T-helper 2 cell (primary cell): ENCODE measurements at places on chromosomes 3 and 15.

DNA sequence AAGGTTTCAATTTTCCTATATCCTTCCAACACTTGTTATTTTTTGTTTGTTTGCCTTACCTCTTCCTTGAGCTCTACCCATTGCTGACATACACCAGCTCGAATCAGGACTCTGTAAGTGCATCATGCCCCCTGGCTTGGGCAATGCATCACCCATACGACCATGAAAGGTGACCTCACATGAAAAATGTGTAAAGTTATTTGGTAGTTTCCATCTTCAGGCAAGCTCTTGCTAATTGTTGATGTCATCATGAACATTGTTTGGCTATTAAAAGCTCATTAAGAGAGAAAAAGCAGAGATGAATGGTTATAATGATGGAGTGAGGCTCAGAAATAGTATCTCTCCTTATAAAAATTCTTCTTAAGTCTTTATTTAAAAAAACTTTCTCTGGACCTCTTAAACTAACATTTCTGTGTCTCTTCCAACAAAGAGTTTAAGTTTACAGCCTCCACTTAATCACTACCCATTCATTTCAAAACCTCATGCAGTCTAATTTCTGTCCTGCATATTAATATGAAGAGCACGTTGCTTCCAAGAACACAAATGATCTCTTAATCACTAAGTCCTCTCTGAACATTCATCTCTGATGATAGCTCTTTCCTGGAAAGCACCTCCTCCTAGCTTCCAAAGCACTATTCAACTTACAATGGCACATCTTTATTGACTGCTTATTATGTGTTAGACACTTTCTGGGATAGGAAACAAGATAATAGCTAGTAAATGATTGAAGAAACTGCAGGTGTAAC is 236.3 kb downstream of the NFKBIZ start:
- no peak for DNase-seq

GRCh38 chr3:132416807-132417694 is at the start of gene DNAJC13:
Gene DNAJC13, plus strand, starts transcription at chr3:132417502. Its CDS starts 17,049 bp downstream, at chr3:132434551.
- DNase-seq: peak; percentile 79

GRCh38 chr15:73867956-73868355 is 5.4 kb upstream of the TBC1D21 start:
- no peak for DNase-seq

DNA sequence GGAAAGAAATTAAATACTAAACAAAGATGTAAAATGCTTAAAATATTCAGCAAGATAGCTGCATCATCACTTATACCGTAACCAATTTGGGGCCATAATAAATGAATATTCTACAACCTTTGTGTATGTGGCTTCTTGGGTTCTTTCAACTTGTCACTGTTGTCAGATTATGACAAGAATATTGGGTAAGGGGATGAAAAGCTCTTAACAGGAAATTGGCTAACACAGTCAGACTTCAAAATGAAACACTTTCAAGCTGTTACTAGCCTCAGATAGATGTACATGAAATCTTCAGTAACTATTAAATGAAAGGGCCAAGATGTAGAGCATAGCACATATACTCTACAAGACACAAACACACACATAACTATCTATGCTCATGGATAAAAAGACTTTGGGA is 38.7 kb upstream of the ZNF385D start:
- no peak for DNase-seq

- DNase-seq: no peak
Measured at GRCh38 chr15:85149465-85150129, 167.9 kb downstream of the PDE8A start.

DNA sequence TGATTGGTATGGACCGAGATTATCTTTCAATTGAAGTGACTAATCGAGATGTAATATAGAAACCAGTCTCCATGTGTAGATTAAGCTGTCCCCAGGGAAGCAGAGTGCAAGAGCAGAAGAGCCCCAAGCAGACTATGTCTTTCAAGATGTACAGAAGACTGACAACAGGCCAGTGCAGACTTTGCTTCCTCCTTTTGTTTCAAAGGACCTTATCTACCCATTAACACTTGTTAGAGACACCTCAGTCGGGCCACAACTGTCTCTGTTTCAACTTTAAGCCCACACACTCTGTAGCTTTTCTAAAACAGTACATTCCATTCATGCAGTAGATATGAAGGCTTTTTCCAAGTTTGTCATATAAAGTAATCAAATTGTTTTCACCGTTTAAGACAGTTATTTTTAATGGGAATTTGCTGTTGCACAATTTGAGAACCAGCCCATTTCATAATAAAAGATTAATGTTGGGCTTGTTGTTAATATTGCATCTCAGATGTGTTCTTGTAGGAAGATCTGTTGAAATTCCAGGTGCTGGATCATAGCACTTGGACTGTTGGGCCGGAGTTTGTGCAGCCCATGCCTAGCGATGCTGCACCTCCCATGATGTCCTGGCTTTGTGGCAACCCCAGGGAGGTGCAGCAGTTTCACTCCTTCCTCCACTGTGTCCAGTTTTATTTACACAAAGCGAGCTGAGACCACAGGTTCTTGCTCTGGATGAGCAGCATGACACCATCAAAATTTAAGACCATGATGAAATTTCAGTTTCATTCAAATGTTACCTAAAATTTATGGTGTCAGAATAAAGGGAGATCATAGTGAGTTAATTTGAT is 12.4 kb downstream of the GORASP1 start:
- DNase-seq: no peak

DNA sequence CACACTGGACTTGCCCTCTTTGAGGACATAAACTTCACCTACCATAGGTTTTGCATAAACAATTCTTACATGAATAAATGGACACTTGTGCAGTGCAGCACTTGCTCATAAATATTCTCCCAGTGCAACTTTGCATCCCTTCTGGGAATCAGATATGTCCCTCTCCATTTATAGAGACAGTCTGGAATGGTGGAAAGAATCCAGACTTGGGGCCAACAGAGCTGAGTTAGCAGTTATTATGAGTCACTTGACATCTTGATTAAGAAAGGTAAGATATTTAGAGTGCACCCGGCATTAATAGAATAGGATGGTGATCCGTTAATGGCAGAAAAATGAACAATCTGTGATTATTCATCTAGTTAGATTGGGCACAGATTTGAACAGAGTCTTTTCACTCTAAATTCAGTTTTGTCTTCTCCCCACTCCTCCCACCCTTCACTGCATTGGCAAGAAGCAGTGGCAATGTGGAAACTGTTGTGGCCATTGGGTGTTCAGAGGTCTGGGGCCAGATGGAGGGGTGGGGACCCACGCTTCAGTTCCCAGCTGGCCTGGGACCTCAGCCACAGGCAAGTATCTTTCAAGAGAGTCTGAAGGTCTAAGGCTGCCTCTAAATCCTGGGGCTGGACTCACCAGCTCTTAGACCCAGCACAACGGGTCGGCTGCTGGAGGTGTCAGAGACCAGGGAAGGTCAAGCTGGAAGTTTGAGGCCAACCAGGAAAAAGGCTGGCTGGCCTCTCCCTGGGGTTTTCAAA is 58.9 kb upstream of the KY start:
- DNase-seq: no peak

GRCh38 chr15:85168642-85169173 is 187.1 kb downstream of the PDE8A start:
- DNase-seq: peak; percentile 28

DNA sequence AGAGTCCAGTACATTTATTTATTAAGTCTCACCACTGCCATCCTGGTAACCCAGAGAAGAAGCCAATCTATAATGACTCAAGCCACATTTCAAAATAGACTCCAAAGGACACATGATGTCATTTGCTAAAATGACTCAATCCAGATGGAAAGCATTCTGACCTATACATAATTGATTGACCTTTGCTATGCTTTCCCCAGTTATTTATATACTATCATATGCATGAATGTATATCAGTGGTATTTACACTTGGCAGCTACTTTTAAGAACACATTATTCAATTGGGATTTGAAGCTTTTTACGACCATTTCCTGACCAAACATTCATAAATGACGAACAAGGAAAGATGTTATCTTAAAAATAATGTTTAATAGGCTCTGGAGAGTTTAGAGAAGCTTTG is 297.2 kb downstream of the FHIT start:
- no peak for DNase-seq

DNA sequence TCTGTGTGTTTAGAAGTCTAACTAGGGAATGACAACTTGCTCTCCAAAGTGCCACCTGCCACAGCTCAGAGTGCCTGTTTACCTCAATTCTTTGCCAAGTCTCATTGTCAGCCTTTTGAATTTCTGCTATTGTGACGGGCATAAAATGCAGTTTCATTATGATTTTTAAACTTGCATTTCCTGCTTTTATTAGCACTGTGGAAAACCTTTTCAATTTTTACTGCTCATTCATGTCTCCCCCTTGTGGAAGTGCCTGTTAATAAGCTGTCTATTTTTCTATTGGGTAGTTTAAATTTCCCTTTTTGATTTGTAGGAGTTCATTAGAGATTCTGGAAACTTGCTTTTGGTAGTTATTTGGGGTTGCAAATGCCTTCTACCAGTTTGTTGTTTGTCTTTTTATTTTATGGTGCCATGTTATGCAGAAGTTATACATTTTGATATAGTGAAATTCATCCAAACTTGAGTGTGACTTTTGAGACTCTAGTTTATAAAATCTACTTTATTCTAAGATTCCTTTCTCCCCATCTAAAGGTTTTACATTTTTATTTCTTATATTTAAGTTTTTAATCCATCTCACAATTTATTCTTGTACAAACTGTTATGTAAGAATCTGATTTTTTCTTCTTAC is 53.9 kb upstream of the FRMD4B start:
- no peak for DNase-seq

GRCh38 chr3:52839892-52840545 is 5.2 kb upstream of the MUSTN1 start:
- no peak for DNase-seq

DNA sequence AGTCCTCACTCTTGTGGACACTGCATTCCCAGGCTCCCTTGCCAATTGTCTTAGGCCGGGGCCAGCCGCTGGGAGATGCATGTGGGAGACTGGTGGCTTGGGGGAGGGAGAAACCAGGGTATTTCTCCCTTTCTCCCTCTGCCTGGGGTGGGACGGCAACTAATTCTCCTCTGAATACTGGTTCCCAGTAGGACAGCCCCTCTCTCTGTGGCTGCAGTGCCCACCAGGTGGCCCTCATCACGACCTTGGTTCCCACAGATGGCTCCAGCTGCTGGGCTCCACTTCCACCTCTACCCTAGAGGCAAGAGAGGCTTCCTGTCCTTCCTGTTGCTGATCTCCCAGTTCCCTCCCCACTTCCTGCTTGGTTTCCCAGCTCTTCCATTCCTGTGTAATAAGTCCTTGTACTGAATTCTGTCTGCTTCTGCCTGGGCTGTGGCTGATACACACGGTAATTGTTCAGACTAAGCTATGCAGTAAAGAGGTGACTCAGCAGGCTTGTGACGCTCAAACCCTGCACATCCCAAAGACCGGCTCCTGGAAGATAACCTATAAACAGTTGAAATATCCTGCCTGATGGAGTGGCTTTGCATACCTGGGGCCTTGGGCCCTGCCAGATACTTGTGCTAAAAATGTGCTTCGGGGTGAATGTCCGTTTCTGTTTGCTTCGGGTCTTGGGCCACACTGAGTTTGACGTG is 20.4 kb upstream of the COPG1 start:
- no peak for DNase-seq

DNA sequence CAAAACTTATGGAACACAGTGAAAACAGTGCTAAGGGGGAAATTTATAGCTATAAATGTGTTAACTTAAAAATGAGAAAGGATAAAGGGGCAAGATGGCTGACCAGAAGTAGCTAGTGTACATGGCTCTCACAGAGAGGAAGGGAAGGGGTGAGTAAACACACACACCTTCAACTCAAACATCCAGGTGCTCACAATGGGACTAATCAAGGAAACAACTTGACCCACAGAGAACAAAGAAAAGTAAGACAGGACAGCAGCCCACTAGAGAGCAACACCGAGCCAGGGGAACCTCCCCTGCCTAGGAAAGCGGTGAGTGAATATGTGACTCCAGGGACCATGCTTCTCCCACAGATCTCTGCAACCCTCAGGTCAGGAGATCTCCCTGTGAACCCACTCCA is 85.0 kb upstream of the UBP1 start:
- no peak for DNase-seq

- no peak for DNase-seq
Measured at GRCh38 chr15:65922621-65923020, 53.3 kb downstream of the RAB11A start.

GRCh38 chr15:65532738-65533051 is 2.4 kb downstream of the HACD3 start:
- no peak for DNase-seq

DNA sequence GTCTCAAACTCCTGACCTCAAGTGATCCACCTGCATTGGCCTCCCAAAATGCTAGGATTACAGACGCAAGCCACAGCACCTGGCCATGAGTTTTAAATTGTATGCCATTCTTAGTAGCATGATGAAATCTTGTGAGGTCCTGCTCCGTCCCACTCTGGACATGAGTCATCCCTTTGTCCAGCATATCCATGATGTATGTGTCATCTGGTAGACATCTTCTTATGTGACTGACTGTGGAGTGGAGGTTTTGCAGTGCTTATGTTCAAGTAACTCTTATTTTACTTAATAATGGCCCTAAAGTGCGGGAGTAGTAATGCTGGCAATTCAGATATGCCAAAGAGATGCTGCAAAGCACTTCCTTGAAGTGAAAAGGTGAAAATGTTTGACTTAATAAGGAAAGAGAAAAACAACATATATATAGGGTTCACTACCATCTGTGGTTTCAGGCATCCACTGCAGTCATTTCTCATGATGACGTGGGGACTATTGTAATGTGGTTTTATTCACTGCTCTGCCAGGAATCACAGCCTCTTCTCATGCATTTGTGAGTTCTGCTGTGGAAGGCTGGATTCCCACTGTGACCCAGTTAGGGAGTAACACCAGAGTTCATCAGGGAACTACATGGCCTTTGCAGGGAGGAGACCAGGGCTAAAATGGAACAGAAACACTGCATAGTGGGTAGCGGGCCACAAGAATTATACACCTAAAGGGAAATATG is 204.6 kb upstream of the STRIT1 start:
- DNase-seq: no peak

GRCh38 chr15:70835841-70836240 is 18.1 kb downstream of the LARP6 start:
- DNase-seq: no peak

GRCh38 chr15:90035840-90036230 is 34.7 kb downstream of the ZNF710 start:
- DNase-seq: no peak

- no peak for DNase-seq
Measured at GRCh38 chr3:112629425-112629824, 11.5 kb downstream of the CCDC80 start.

- no peak for DNase-seq
Measured at GRCh38 chr3:153958635-153959595, 162.3 kb upstream of the ARHGEF26 start.

DNA sequence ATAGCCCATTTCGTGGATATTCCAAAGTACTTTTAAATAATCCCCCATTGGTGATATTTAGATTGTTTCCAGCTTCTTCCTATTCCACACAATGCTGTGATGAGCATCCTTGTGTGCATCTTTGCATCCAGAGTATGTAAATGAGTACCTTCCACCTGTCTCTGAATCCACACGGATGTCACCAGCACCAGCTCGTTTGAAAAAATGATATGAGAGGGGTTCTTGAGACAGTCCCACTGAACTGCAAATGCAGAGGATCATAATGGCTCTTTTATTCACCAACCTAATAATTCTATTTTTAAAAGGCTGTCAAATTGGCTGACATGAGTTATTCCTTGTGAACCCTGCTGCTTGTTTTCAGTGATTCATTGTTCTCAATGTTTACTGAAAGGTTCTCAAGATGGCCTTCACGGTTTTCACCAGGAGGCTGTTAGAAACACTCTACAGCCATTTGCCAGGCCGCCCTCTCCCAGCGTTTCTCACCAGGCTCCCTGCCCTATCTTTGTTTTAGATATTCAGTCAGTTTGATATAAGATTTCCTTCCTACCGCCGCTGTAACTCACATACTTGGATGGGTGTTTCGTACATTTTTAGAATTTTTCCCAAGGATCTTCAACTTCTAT is 96.7 kb upstream of the PTPRG start:
- no peak for DNase-seq
